ENCODE measurements at places on chromosomes 16 and 17. TPM values are rescaled to one million over a fixed set of nuclear protein-coding genes. Genes with fewer than 3 reads are reported as not detected.

Gene SLC46A1
- 21.2 TPM for total RNA-seq

Gene CDH3
- total RNA-seq = 0.39 TPM

Gene TMEM238L
- total RNA-seq = not detected

Gene RND2
- 0.12 TPM for total RNA-seq

Gene CD300H
- total RNA-seq = not detected

Gene SOX9
- 9.8 TPM for total RNA-seq

Gene KRTAP1-5
- not detected for total RNA-seq

Gene PPL
- 2.6 TPM for total RNA-seq

Gene RNF151
- not detected for total RNA-seq

Gene CD300E
- not detected for total RNA-seq

Gene KRTAP4-1
- total RNA-seq = 0.30 TPM

Gene CCDC57
- 20.0 TPM for total RNA-seq

Gene CDH8
- 0.47 TPM for total RNA-seq

Gene SLC6A2
- not detected for total RNA-seq

Gene PROCA1
- 1.4 TPM for total RNA-seq

Gene PRR29
- total RNA-seq = 0.52 TPM

Gene CDK10
- total RNA-seq = 69.2 TPM

Gene CACNG4
- 9.2 TPM for total RNA-seq

Gene TELO2
- 43.6 TPM for total RNA-seq

Gene HSD11B2
- 1.3 TPM for total RNA-seq

Gene KRTAP2-1
- not detected for total RNA-seq

Gene CD300LB
- 0.12 TPM for total RNA-seq

Gene SEZ6
- 0.05 TPM for total RNA-seq

Gene TCAP
- 1.0 TPM for total RNA-seq

Gene KIF2B
- not detected for total RNA-seq

Gene SPNS1
- total RNA-seq = 56.8 TPM

Gene FBRS
- 40.4 TPM for total RNA-seq

Gene SETD1A
- total RNA-seq = 19.7 TPM

Gene RHBDF1
- total RNA-seq = 29.1 TPM

Gene P2RX1
- total RNA-seq = 0.03 TPM

Gene GLOD4
- total RNA-seq = 96.1 TPM

Gene ALDH3A1
- total RNA-seq = 843 TPM

Gene ABCC6
- 0.96 TPM for total RNA-seq

Gene TNK1
- total RNA-seq = 1.3 TPM

Gene SYT17
- total RNA-seq = 11.6 TPM

Gene CCDC40
- 5.9 TPM for total RNA-seq

Gene SLC5A11
- 0.69 TPM for total RNA-seq

Gene FOXN1
- total RNA-seq = 0.02 TPM

Gene DBF4B
- 28.9 TPM for total RNA-seq

Gene NPIPA5
- total RNA-seq = 2.7 TPM

Gene ATP2A1
- 2.6 TPM for total RNA-seq

Gene DBNDD1
- 61.2 TPM for total RNA-seq

Gene FKBP10
- 108 TPM for total RNA-seq

Gene ADAM11
- total RNA-seq = 2.7 TPM

Gene ZNF668
- total RNA-seq = 14.6 TPM

Gene USP31
- 10.1 TPM for total RNA-seq

Gene RHBDL1
- 1.4 TPM for total RNA-seq

Gene TMC5
- total RNA-seq = 8.0 TPM

Gene ITGAL
- 0.12 TPM for total RNA-seq

Gene KRTAP4-3
- total RNA-seq = not detected

Gene MYL11
- total RNA-seq = not detected

Gene KRTAP1-1
- total RNA-seq = not detected

Gene KPNA2
- 519 TPM for total RNA-seq

Gene BCO1
- total RNA-seq = 1.0 TPM

Gene USP43
- 5.1 TPM for total RNA-seq

Gene FNDC8
- total RNA-seq = not detected

Gene MAP2K6
- total RNA-seq = 8.2 TPM

Gene KAT2A
- total RNA-seq = 52.1 TPM

Measured in A549 treated with DMSO at 1 μM for 4 hours (cell line).